ENCODE measurements at places on chromosomes 1 and 21.
A peak's percentile ranks its signal among the peaks of the same experiment; 100 is the strongest.

DNA sequence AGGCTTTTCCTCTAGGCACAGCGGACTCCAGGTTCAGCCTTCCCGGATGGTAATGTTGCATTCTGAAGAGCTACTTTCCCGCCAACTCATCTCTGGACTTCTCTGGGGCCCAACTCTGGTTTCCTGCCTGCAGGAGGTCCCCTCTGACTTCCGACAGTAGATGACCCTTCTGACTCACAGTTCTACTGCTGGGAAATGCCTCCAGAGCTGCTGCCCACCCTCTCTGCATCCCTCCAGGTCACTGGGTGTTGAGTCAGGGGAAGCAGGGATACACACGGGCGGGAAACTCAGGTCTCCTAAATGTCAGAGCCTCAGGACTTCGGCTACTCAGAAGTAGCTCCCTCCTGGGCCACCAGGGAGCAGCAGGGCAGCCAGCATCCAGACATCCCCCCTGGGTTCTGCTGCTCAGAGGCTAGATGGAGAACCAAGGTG lies 2.1 kb upstream of the KIF21B start:
- no peak overlapping the region for H3K4me3 ChIP-seq
- no peaks in the 10 kb centered on the region for H3K36me3 ChIP-seq
- H3K4me1 ChIP-seq: peaks cover 11% of the 10 kb centered on the region
- peaks cover 18% of the 10 kb centered on the region for H3K27me3 ChIP-seq
- no peak for DNase-seq

DNA sequence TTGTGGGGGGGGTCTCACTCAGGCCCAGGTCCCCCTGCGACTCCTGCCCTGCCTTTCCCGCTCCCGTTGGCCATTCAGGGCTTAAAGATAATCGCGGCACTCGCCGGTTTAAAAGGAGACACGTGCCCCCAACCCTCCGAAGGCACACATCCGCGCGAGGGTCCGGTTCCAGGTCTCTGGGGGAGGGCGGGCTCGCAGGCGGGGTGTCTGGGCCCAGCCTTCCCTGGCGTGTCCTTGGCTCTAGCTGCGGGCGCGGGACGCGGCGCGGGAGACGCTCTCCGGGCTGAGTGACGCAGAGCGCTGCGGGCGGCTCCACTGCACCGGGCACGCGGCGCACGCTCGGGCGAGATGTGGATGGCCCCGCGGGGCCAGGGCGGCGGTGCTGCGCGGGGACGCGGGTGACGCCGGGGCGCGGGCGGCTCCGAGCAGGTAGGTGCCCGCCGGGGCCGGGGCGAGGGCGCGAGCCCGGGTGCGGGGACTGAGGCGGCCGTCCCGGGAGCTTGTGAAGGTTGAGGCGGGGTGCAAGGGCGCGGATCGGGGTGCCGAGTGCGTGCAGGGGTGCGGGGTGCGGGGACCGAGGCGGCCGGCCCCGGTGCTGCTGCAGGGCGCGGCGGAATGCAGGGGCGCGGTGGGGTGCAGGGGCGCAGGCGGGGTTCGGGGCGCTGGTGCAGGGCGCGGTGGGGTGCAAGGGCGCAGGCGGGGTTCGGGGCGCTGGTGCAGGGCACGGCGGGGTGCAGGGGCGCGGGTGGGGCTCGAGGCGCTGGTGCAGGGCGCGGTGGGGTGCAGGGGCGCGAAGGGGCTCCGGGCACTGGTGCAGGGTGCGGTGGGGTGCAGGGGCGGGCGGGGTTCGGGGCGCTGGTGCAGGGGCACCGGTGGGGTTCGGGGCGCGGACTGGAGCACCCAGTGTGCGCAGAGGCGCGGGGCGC lies 3.3 kb upstream of the TRPM2 start:
- H3K27me3 ChIP-seq: no peaks in the 10 kb centered on the region
- peaks cover 7% of the 10 kb centered on the region for H3K4me1 ChIP-seq
- H3K27ac ChIP-seq: no peak overlapping the region
- H3K4me3 ChIP-seq: no peak overlapping the region
- H3K36me3 ChIP-seq: no peaks in the 10 kb centered on the region

GRCh38 chr21:34911360-34911759 lies 137.7 kb downstream of the RUNX1 start:
- H3K4me1 ChIP-seq: no peaks in the 10 kb centered on the region
- no peak overlapping the region for H3K4me3 ChIP-seq
- no peak for DNase-seq
- peaks cover 8% of the 10 kb centered on the region for H3K36me3 ChIP-seq
- H3K27me3 ChIP-seq: no peaks in the 10 kb centered on the region

GRCh38 chr1:59484096-59484495 lies 187.2 kb downstream of the FGGY start:
- no peaks in the 10 kb centered on the region for H3K36me3 ChIP-seq
- peak overlapping the region; percentile 67 for H3K27ac ChIP-seq
- H3K4me1 ChIP-seq: peaks cover 46% of the 10 kb centered on the region

DNA sequence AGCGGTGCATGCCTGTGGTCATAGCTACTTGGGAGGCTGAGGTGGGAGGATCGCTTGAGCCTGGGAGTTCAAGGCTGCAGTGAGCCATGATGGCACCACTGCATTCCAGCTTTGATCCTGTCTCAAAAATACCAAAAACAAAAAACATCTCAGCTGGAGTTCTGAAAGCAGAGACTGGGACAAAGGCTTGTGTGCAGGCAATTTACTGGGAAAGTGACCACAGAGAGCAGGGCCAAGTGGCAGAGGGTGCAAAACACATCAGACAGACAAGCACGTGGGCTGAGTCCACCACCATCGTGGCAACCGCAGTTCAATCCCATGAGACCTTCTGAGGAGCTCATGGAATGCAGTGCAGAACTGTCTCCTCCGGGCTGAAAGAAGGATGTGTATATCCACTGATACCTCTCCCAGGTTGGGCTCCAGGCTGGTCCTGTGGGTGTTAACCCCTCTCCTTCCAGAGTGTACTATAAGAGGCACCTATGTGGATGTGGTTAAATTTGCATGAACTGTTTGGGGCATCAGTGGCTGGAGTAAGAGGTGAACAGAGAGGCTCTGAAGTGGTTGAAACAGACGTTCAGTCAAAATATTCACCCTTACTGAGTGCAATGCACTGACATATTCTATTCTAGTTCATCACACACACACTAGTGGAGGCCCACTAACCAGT lies 10.8 kb downstream of the PIGP start:
- H3K27me3 ChIP-seq: no peaks in the 10 kb centered on the region
- H3K27ac ChIP-seq: no peak overlapping the region
- H3K36me3 ChIP-seq: no peaks in the 10 kb centered on the region
- H3K4me3 ChIP-seq: no peak overlapping the region
- peak; percentile 42 for DNase-seq

DNA sequence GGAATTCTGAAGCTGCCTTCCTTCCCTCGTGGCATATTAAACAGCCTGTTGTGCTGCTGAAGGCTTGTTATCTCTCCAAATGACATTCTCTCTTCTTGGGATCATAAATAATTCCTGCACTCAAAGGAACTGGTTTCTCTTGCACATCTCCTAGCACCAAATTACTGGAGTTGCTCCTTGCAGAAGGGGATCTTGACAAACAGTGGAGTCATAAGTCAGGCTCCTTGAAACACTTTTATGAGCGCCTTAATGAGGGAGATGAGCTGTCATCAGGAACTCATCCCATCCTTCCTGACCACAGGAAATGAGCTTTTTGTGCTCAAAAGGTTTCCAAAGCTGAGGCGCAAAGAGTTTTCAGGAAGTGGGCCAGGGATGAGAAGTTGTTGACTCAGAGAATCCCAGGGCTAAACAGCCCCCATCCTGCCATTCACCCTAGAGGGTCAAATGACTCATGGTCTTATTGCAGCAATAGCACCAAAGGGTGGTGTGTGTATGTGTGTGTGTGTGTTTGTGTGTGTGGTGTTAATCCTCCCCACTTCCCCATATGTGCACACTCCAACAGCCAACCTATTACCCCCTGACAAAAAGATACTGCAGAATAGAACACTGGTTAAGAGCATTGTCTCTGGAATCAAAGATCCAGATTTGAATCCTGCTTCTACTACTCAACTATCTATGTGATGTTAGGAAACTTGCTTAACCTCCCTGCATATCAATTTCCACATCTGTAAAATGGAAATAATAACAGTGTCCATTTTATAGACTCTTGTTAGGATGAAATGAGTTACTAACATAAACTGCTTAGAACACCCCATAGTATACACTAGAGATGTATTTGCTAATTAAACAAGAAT lies 2.8 kb upstream of the PHC2 start:
- no peak overlapping the region for H3K27ac ChIP-seq
- DNase-seq: peak; percentile 65
- peaks cover 47% of the 10 kb centered on the region for H3K4me1 ChIP-seq

- peak; percentile 32 for DNase-seq
- H3K27ac ChIP-seq: no peak overlapping the region
- H3K27me3 ChIP-seq: peaks cover 31% of the 10 kb centered on the region
- H3K36me3 ChIP-seq: no peaks in the 10 kb centered on the region
Observed at GRCh38 chr1:156862997-156863599, 2.4 kb downstream of the NTRK1 start.

DNA sequence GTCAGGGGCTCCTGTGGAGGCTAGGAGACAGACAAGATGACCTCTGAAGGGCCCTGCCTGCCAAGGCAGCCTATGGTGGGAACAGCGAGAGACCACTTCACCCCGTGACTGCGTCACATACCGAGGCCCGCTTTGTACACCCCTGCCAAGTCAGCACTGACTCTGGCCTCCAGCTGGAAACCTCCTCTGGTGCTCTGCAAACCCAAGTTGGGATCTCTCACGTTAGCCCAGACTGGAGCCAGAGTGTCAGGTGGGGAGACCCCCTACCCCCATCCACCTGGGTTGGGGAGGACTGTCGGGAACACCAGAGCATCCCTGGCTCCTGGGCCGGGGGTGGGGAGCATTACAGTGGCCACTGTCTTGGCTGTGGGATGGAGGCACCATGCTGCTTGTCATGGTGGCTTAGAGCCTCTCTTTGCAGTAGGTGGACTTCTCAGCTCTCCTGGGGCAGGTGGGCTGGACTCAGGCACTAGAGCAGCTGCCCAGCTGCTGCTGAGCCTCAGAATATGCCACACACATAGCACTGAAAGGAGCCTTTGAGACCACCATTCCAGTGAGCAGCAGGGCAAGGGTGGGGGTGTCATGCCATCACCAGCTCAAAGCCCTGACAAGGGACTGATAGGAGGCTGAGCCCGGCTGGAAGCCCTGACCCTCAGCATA lies 50.4 kb downstream of the ELK4 start:
- peaks cover 12% of the 10 kb centered on the region for H3K4me1 ChIP-seq
- DNase-seq: no peak
- H3K4me3 ChIP-seq: no peak overlapping the region
- H3K27ac ChIP-seq: no peak overlapping the region
- H3K36me3 ChIP-seq: no peaks in the 10 kb centered on the region

DNA sequence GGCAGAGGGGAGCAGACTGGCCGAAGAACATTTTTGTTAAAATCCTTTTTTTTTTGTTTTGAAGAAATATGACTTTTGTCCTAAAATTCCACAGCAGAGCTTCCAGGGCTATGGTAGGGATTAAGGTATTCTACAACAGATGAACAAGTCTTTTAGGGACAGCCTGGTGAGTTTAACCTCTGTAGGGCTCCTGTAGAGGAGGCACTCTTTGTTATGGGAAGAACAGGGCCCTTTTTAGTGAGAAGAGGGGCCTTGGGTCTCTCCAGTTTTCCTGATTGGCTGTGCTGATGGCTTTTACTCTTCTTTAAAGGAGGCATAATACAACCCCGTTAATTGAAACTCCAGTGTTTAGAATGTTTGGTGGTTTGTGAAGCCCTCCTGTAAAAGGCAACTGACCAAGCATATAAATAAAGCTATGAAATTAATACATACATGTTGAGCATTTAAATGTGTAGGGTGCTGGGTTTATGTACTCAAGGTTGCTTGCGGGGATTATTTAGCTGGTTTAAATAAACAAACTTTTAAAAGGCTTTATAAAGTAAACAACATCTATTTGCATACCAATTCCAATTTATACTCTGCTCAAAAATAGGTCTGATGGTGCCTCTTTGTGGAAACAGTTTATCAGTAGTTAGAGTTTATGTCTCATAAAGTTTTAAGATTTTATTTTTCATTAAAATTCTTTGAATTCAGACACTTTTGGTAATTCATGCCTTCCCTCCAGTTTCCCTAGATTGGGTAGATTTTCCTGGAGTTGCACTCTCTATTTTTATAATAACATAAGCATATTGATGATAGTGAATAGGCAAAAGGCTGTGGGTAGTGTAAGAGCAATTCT lies 46.5 kb downstream of the PBX1 start:
- H3K36me3 ChIP-seq: no peaks in the 10 kb centered on the region
- no peaks in the 10 kb centered on the region for H3K27me3 ChIP-seq
- H3K4me3 ChIP-seq: no peak overlapping the region

DNA sequence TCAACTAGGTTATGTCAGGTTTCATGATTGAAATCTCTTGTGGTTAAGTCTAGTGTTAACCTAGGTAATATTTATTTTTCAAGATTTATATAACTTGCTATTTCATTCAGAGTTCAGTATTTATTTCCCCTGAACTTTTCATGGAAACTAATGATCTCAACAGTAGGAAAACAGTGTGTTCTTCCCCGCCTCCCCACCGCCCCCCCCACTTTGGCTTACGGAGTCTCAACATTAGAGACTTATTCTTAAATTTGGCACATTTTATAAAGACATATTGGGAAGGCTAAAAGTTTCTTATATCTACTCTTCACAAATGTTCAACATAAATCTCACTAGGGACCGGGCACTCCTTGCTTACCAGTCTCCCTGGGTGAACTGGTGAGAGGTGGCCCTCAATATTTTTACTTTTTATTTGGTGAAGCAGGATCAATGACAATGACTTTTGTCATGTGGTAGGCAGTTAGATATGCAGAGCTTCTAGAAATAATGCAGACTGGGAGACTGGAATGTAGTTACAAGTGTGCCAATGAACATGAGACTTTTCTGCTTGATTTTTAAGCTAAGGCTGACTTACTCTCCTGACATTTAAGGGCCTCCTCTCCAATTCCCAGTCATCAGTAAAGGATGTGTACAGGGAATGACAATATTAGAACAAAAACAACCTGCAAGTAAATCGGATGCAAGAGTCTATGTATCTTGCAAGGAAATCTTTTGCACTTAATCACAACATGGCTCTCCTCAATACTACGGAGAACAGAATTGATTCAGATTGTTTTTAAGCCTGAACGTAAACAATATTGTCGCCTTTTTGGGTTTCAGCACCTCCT lies 1.7 kb upstream of the MAN1A2 start:
- peaks cover 5% of the 10 kb centered on the region for H3K4me1 ChIP-seq
- DNase-seq: no peak
- no peaks in the 10 kb centered on the region for H3K36me3 ChIP-seq
- peak overlapping the region; percentile 90 for H3K27ac ChIP-seq
- H3K4me3 ChIP-seq: peak overlapping the region; percentile 73

DNA sequence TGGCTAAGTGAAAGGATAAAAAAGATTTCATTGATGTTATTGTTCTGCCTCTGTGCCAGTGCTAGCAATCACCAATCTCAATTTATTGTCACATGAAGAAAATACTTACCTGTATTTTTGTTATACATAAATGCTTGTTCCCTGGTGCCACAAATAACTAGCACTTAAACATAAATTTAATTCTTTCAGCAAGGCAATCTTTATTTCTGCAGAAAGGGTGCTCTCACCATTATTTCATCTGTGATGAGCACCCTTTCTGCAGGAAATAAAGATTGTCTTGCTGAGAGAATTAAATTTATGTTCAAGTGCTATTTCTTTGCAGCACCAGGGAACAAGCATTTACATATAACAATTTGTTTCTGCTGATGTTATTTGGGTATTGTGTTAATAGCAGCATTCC lies 87.2 kb downstream of the DIRAS3 start:
- H3K4me1 ChIP-seq: no peaks in the 10 kb centered on the region
- no peak overlapping the region for H3K27ac ChIP-seq
- DNase-seq: no peak
- no peaks in the 10 kb centered on the region for H3K36me3 ChIP-seq
- H3K4me3 ChIP-seq: no peak overlapping the region

GRCh38 chr21:15282665-15283064 lies 217.9 kb upstream of the NRIP1 start:
- DNase-seq: no peak
- H3K4me1 ChIP-seq: peaks cover 4% of the 10 kb centered on the region
- no peaks in the 10 kb centered on the region for H3K36me3 ChIP-seq
- H3K27ac ChIP-seq: no peak overlapping the region
- no peaks in the 10 kb centered on the region for H3K27me3 ChIP-seq
- H3K4me3 ChIP-seq: no peak overlapping the region
